ENCODE measurements at places on chromosomes 12 and 14.

DNA sequence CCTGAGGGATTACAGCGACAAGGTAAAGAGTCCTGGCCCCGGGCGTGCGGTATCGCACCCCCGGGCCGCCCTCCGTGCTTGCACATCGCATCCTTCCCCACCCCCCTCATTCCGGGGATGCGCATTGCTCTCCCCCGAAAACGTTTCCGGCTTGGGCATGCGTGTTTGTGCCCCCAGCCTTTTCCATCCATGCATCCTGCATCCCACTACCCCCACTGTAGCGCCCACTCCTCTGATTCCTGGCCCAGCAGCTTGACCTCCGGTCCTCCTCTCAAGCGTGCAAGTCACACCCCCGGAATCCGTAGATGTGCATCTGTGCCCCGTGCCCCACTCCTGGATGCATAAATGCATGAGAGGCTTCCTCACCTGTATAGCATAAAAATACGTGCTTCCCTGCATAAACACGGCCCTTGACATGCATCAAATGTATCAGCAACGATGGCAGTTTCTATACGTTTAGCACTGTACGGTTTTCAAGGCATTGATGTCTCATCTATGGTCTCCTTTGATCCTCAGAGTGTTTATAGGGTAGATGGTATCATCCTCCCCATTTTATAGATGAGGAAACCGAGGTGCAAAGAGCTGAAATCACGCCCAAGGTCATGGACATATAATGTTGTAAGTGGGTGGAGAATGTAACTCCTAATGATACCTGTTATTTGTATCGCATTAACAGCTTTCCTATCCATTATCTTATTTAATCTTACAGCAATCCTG, 484 bp downstream of the RIC8B start:
- DNase-seq = no peak

GRCh38 chr12:24560831-24561271, 388.1 kb downstream of the BCAT1 start:
- DNase-seq = no peak

DNA sequence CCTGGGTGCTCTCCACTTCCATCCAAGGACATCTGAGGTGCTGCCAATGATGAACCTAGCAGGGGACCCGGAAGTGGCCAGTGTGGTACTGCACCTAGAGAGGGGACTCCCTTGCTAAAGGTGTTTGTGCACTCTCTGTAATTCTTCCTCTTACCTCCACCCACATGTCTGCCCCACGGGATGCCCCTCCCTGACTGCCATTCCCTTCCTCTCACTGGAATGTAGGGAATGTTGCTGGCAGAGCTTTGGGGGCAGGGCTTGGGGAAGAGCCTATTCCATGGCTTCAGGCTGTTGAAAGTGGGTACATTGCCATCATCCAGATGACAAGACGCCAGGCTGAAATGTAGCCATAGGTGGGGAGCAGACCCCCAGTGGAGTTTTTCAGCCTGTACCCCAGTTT, 153.2 kb downstream of the SMOC1 start:
- no peak for DNase-seq

DNA sequence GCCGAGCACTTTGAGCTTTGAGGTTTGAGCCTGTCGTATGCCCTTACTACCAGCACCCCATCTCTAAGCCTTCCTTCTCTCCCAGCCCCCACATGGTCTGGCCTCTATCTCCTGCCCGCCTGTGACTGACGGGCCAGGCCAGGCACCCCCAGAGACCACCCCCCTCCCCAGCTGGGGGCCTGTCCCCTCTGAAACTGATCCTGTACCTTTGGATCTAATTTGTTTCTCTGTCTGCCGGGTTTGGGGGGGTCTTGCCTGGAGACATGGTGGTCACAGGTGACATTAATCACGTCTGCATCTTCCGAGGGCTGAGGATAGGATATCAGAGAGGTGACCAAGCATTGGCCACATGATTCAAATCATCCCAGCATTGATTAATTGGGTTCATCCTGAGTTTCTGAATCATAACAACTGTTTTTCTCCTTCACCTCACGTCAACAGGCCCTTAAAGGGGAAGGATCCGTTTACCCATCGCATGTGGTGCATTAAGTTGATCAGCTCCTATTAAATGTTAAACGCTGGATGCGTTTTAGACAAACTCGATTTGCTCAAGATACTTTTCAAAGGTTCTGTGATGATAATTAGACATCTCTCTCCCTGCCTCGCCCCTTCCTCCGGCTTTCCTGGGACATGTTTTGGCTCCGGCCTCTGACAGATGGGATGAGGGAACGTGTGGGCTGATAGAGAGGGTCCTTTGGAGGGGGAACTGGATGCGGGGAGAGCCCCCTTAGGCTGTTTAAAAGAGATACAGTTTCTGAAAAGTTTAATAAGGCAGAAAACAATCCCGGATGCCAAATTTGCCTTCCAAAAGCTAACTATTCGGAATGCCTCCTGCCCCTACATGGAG, 63.3 kb upstream of the TBX3 start:
- no peak for DNase-seq

GRCh38 chr14:23326491-23327332, 5.5 kb downstream of the PABPN1 start:
- DNase-seq = no peak

- DNase-seq = no peak
Measured at GRCh38 chr14:92160619-92161018, 38.9 kb downstream of the CPSF2 start.

DNA sequence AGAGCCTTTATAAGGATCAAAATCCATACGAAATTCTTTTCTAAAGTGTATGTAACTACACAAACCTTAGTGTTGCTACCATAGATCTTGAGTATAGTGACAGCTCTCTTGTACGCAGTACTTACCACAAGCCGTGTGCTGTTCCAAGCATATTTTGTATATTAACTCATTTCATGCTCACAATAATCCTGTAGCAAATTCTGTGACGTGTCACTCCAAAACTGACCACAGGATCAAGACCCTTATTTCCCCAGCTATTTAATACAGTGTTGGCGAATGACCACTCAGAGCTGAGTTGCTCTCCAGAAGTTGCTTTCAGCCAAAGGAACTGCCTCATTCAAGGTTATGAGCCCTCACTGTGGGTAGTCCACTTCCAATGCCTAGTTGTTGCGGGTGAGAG, 169.8 kb downstream of the BTG1 start:
- no peak for DNase-seq

DNA sequence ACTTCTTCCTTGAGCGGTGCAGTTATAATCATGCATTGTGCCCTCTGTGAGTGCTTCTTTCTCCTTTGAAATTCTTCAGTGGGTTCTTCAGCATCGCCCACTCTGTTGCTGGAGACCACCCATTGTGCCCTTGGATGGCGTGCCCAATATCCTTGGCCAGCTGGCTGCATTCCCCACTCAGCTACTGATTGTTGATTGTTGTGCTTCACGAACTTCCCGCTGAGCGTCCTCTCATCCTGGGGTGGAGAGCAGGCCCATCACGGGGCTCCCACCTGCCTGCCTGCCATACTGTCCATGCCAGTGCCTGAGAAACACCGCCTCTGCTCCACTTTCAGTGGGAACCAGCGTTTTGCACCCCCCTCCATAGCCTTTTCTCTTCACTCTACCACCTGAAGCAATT, 8.6 kb upstream of the SSTR1 start:
- no peak for DNase-seq

GRCh38 chr14:90449411-90449810, 52.6 kb downstream of the CALM1 start:
- DNase-seq = no peak

DNA sequence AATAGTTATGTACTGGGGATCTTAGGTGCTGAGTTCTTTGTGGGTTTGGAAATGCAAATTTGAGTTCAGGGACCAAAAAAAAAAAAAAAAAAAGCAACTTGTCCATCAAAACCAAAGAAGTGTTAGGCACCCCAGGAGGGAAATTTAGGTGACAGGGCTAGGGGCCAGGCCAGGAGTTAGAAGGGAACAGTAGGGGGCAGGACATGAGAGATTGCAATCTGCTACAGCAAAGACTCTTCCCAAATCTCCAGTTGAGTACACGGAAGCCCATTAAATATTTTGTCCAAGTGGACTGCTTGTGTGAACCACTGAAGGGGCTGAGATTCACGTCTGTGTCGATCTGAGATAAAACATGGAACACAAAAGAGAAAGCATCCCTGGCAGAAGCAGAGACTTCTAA, 52.8 kb downstream of the TSPAN19 start:
- no peak for DNase-seq

- no peak for DNase-seq
Measured at GRCh38 chr12:12686925-12687324, 9.1 kb downstream of the GPR19 start.

- DNase-seq = no peak
Measured at GRCh38 chr14:55913324-55914025, 204.7 kb upstream of the PELI2 start.

DNA sequence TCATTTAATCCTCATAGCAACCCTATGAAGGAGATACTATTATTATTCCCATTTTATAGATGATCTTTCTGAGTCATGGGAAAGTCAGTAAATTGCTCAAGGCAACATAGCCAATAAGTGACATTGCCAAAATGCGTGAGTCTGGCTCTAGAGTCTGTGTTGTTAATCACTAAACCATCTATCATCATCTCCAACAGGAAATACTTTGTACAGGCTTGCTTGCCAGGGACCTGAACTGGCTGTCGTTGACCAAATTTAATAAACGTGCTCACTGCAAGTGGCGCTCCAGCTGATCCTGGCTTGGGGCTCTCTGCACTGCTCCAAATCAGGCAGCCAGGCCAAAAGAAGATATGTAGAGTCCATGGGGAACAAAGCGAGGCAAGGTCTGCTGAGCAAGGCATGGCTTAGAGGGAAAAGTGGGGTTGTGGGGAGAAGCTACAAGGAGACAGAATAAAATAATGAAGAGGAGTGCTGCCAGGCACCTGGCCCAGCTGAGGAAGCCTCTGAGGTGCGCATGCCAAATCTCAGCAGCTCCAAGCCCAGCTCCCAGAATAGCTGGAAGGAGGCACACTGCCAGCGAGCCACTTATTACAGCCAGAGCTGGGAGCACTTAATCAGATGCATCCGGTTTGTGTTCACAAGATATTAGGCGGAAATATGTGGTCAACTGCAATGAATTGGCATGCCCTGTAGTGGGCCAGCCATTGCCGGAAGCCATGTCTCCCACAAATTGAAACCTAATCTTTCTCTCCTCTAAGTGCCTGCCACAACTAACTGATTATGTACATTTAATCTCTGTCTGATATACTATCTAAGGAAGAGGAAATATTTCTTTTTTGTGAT, 43.3 kb upstream of the PTPRO start:
- no peak for DNase-seq

DNA sequence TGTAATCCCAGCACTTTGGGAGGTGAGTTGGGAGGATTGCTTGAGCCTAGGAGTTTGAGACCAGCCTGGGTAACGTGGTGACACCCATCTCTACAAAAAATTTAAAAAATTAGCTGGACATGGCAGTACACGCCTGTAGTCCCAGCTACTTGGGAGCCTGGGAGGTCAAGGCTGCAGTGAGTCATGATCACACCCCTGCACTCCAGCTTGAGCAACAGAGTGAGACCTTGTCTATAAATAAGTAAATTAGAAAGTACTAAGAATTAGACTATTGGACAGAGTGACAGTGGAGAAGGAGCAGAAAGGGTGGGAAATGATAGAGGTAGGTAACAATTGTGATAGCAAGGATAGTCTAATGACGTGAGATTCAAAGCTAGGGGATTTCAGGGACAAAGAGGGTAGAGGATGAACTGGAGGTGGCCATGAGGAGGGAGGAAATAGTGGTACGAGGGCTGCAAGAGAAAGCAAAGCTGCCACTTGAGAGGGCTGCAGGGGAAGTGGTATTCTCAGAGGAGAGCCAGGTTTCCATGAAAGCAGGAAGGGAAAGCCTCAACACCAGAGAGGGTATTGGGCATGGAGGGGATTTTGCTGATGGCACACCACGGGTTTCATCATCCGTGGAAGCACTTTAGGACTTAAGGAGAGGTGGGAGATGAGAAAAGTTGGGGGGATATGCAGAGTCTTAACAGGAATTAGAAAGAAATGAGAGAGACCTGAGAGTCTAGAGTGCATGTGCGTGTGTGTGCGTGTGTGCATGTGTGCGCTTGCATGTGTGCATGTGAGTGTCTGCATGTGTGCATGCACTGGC, 85.6 kb downstream of the SYNE2 start:
- DNase-seq = no peak

GRCh38 chr14:99986396-99986795, 78.8 kb upstream of the EVL start:
- no peak for DNase-seq

GRCh38 chr12:132828706-132829534, at the start of gene GOLGA3:
TSS of gene GOLGA3 (minus strand) at chr12:132828869. CDS start at chr12:132822128, 6,741 bp downstream.
- peak; percentile 90 for DNase-seq

- DNase-seq = no peak
Measured at GRCh38 chr14:20583908-20584307, 3.9 kb downstream of the RNASE11 start.

DNA sequence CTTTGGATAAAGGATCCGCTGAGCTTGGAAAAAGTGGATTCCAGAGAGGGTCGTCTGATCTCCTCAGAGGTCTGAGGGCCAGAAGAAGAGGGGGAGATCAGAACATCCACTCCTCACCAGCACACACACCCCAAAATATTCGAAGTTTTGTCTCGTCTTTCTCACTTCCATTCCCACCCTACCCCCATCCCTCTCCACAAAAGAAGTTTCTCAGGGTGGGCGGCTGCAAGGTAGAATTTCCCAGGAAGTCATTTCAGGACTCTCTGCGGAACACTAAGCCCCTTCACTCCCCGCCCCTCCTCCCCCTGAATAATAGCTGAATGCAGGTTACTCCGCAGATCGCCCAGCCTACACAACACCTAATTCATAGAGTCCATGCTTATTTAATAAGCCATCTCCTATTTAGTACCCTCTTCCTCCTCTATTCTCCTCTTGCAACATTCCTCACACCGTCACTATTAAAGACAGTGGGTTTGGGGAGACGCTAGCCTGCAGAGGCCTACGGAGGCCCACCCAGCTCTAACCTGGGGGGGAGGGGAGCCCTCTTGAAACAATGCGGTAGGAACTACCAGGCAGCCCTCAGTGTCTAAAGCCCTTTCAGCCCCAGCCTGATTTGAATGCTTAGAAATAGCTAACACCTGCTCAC, 649 bp upstream of the SALL2 start:
- DNase-seq = no peak

- no peak for DNase-seq
Measured at GRCh38 chr12:102468261-102468915, 12.0 kb downstream of the IGF1 start.

DNA sequence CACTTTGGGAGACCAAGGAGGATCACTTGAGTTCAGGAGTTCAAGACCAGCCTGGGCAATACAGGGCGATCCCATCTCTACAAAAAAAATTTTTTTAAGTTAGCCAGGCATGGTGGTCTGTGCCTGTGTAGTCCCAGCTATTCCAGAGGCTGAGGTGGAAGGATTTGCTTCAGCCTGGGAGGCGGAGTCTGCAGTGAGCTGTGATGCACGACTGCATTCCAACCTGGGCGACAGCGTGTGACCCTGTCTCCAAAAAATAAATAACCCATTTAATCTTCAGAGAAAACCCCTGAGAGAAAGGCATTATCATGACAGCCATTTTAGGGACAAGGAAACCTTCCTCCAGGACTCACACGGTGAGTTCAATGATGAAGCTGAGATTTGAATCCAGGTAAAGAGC, 3.7 kb upstream of the FKBP4 start:
- no peak for DNase-seq

- no peak for DNase-seq
Measured at GRCh38 chr14:104331871-104332605, 193.7 kb downstream of the KIF26A start.

GRCh38 chr12:104462931-104463339, 6.2 kb downstream of the CHST11 start:
- DNase-seq = peak; percentile 15

- no peak for DNase-seq
Measured at GRCh38 chr14:57729208-57730187, 136.4 kb downstream of the SLC35F4 start.

- DNase-seq = no peak
Measured at GRCh38 chr12:54704202-54704601, 56.0 kb upstream of the DCD start.

GRCh38 chr14:89805501-89805900, 149.0 kb downstream of the EFCAB11 start:
- DNase-seq = no peak

All from activated T-helper 1 cell treated with anti-CD3 and anti-CD28 coated beads, Interleukin-2, amount 50 U/mL, for 16 hours (primary cell).